Skeletal muscle cell (primary cell): ENCODE measurements at places on chromosomes 12 and 14.

DNA sequence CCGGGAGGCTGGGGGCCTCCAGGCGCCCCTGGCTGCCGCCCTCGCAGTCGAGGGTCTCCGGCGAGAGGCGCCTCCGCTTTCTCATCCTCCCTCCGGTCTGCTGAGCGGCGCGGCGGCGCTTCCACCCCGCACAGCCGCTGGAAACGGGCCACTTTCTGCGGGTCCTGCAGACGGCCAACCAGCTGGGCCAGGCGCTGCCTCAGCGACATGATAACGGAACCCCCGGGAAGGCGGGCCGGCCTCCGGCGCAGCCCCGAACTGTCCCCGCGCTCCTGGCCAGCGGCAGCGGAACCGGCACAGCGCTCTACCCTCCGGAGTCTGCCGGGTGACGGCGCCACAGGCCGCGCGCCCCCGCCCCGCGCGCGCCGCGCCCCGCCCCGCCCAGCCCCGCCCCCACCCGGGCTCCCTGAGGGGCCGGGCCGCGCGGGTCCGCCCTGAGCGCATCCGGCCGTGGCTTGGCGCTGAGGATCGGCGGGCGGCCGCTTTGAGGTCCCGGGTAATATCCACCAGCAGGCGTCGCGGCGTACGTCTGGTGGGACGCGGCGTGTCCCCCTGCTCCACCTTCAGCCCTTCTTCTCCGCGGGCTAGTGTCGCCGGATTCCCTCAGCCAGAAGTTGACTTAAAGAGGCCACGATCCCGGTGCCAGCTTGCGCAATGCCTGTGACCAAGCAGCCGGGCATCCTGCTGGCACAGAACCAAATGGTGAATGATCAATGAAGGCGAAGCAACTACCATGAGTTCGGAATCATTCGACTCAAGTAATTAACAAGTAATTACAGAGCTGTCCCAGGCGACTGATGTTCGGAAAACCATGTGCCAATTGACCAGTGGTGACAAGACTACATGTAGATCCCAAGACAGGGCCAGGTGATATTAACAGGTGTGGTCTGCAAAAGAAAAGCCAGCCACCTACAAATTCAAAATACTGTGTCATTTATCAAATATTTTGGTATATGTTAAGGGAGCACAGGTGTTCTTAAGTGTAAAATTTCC lies at the start of gene SGPP1:
Gene SGPP1, minus strand, starts transcription at position 330 of the 993 bp plus-strand sequence. Its CDS starts 121 bp downstream, at position 209.
- peak; percentile 12 for DNase-seq

DNA sequence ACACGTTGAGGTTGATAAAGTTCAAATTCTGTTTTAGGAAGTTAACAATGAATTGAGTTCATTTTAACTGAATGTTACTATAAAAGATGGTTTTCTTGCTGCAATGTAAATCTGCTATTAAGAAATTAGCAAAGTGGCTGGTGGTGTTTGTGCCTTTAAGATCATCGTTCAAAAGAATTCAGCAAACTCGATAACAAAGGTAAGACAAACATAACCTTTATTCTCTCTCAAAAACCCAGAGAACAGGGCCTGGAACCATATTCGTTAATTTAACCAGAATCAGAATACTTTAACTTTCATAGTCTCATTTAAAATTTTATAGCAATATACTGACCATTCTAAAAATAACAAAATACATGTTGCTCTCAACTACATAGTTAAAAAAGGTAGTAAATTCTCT lies 3.4 kb downstream of the TMEM30B start:
- DNase-seq, result no peak

DNA sequence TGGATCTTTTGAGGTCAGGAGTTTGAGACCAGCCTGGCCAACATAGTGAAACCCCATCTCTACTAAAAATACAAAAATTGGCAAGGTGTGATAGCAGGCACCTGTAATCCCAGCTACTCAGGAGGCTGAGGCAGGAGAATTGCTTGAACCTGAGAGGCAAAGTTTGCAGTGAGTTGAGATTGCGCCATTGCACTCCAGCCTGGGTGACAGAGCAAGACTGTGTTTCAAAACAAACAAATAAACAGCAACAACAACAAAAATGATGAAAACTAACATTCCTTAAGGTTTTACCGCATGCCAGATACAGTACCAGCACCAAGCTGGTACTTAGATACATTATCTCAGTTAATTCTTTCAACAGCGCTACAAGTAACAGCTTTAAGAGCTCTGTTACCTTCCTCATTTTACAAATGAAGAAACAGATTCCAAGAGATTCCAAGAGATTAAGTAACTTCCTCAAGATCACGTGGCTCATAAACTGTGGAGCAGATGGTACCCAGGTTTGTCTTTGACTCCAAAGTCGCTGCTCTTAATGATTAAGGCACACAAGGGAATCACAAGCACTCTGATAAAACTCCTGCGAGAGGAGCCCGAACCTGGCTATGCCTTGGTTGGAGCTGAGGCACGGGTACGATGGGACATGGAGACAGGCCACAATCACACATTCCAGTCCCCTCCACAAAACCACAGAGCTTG lies 17.7 kb upstream of the PLEK2 start:
- DNase-seq, result no peak

GRCh38 chr12:21472197-21472823 lies 29.1 kb downstream of the RECQL start:
- DNase-seq, result no peak

- peak; percentile 7 for DNase-seq
Observed at GRCh38 chr14:91573894-91574837, 64.1 kb upstream of the PPP4R3A start.

DNA sequence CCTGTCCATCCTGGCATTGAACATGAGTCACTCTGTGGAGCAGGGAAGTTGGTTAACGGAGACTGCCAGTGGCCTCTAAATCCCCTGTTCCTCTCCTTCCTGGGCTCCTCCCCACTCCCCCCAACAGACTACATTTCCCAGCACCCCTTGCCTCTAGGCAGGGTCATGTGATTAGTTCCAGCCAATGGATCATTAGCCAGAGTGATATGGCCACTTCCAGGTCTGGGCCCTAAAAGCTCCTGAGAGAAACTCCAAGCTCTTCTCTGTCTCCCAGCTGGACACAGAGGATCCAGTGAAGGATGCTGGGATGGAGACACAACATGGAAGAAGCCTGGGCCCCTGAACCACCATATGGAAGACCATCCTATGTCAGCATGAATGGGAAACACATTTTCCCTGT lies 54.4 kb upstream of the RFLNA start:
- DNase-seq, result no peak

DNA sequence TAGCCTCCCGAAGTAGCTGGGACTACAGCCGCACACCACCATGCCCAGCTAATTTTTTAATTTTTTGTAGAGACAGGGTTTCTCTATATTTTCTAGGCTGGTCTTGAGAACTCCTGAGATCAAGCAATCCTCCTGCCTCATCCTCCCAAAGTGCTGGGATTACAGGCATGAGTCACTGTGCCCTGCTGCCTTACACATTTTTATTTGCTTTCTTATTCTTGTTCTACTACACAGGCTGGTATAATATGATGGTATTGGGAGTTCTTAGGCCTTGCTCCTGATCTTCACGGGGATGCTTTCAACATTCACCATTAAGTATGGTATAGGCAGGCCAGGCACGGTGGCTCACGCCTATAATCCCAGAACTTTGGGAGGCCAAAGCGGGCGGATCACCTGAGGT lies 21.2 kb downstream of the DGLUCY start:
- DNase-seq, result no peak

- DNase-seq, result no peak
Observed at GRCh38 chr14:86491743-86492142, 961.8 kb downstream of the FLRT2 start.

GRCh38 chr12:108807996-108808769 lies 49.2 kb downstream of the SSH1 start:
- no peak for DNase-seq

DNA sequence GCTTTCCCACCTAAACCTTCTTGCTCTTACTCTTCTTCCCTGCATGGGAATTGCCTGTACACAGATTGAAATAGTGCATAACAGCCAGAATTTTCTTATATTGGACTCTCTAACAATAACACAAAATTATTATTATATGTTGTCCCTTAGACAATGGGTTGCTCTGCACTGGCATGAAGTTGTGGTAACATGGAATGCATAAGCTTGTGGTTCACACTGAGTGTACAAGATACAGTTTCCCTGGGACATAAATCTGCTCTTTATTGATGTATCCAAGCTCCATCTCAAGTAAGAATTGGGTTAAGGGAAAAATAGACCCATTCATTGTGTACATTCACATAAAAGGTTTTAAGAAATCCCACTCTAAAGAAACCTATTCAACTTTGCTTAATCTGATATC lies 114.4 kb upstream of the NTF3 start:
- no peak for DNase-seq

DNA sequence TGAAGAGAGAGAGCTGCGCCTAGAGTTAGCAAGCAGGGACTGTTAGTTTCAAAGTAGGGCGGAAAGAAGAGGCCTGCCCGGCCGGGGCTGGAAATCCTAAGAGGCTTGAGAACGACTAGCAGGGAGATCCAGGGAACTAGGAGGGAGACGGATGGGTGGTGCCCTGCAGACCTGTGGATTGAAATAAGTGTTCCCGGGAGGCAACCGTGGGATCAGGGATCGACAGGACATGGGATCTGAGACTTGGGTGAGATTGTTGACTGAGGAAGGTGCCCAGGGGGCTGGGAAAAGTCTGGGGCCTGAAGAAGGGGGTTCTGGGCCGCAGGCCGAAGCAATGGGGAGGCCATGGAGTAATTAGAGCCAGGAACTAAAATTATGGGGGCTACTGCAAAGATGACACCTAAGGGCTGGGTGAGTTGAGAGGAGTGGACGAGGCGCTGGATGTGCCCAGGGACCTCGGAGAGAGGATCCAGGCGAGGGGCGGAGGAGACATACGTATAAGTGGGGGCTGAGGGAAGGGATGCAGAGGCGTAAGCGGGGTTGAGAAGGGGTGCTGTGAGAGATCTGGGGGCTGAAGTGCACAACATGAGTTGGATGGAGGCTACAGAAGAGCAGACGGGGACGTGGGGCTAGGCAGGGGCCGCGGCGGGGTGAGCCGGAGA lies 635 bp downstream of the LTA4H start:
- no peak for DNase-seq

- no peak for DNase-seq
Observed at GRCh38 chr14:81382517-81383225, 17.5 kb downstream of the STON2 start.

GRCh38 chr12:104952816-104953215 lies 5.3 kb downstream of the SLC41A2 start:
- DNase-seq, result no peak

GRCh38 chr12:24421759-24422158 lies 472.3 kb upstream of the SOX5 start:
- no peak for DNase-seq

- peak; percentile 60 for DNase-seq
Observed at GRCh38 chr14:100708425-100709288, 18.0 kb upstream of the DLK1 start.

DNA sequence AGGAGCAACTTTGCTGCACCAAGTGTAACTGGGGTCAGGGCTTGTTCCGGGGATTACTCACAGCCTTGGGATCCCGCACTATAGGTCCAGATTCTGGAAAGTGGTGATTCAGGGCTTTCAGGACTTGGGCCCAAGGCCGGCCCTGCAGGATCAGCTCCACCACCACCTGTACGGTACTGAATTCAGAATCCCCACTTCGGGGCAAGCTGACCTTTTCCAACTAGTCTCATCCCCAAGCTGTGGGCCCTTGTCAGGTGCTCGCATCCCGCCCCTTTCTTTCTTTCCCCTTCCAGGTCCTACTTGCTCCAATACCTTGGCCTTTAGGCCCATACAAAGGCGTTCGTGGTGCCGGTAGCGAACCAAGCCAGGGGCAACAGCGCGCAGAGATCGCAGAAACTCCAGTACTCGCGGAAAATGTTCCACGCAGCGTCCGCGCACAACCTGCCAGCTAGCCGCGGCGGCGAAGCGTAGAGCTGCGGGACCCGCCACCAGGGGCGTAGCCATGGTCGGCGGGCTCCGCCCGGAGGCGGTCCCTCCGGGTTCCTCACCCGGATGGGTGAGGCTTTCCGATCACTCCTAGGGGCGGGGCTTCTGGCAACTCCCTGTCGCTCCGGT lies 487 bp downstream of the TINF2 start:
- DNase-seq, result peak; percentile 68

GRCh38 chr12:105418229-105418628 lies 87.7 kb downstream of the C12orf75 start:
- peak; percentile 76 for DNase-seq

GRCh38 chr12:113955109-113955970 lies 10.8 kb downstream of the RBM19 start:
- DNase-seq, result no peak
